LHCN-M2 (cell line): ENCODE measurements at places on chromosomes 2 and 18. TPM values are rescaled to one million over a fixed set of nuclear protein-coding genes. Genes with fewer than 3 reads are reported as not detected.

DNA sequence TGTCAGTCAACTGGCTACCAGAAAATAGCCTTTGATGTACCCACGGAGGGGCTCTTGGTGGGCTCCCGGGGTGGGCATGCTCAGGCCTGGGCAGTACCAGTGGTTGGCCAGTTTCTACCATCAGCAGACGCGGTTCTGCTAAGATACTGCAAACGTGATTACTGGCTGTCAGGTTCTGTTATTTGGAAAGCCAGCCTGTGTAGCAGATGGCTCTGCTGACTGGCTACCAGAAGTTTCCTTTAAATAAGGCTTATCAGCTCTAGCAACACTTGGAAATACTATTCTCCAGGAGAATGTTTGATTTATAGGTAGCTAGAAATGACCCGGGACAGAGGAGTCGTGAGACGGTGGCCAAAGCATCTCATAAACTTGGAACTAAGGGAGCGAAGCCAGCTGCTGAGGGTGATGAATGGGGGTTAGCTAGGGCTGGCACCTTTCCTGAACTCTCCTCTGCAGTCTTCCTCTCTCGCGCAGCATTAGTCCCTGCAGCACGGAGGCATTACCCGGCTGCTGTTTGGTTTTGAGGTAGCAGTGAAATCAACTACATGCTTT is 171.9 kb downstream of the AGAP1 start:
- peak; percentile 28 for DNase-seq

GRCh38 chr2:233435436-233436190 is 81.3 kb downstream of the DGKD start:
- DNase-seq: no peak

DNA sequence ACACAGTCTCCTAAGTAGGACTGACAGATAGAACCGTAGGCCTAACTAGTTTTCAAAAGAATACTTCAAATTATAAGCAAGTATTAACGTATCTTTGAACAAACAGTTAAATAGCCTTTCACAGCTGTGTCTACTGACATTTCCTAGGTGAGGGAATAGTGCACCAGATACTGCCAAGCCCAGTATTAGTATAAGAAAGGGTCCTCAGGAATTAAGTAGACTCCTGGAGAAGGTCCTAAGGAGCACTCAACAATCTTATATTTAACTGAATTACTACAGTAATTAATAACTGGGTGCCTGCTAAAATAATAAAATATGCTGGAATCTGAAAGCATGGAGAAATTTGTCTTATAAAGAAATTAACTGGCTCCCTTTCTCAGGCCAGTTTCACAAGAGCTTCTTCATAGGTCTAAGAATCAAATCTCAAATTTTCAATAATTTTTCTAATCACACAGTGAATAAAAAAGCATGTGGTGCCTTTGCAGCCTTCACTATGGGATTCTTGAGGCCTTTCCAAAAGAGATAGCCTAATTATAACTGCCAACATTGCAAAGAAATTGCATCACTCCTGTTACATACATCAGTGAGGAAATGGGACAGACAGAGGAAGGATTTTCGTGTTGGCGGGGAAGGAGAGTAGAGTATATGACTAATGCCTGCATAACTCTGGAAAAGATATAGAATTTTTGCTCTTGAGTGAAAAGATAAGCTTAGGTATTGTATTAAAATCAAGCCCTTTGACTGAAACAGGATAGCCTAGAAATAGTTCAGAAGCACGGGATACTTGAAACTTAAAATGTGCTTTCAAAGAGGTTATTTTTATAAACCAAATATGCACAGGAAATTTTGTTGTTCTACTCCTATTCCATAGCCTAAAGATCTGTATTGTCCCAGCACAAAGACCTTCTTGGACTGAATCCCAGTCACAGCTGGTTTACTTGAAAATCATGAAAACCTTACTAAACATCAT is 228.6 kb upstream of the STK17B start:
- peak; percentile 76 for DNase-seq

DNA sequence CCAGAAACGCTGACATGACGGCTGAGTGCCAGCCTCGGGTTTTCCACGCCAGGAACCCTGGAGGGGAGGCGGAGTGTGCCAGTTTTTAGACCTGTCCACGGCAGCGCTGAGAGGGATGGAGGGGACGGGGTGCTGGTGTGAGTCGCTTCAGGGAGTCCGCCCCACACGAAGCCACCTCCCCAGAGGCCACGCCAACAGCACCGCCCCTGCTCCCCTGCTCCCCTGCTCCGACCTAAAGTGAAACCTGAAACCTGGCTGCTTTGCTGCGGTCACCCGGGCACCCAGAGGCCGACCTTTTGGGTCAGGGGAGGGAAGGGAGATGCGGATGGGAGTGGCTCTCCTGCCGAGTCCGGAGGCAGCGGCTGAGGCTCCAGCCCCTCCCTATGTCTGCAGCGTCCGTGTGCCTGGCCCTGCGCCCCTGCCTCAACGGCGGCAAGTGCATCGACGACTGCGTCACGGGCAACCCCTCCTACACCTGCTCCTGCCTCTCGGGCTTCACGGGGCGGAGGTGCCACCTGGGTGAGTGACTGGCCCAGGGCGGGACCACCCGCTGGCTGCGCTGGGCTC is 38.1 kb downstream of the SNED1 start:
- DNase-seq: no peak

DNA sequence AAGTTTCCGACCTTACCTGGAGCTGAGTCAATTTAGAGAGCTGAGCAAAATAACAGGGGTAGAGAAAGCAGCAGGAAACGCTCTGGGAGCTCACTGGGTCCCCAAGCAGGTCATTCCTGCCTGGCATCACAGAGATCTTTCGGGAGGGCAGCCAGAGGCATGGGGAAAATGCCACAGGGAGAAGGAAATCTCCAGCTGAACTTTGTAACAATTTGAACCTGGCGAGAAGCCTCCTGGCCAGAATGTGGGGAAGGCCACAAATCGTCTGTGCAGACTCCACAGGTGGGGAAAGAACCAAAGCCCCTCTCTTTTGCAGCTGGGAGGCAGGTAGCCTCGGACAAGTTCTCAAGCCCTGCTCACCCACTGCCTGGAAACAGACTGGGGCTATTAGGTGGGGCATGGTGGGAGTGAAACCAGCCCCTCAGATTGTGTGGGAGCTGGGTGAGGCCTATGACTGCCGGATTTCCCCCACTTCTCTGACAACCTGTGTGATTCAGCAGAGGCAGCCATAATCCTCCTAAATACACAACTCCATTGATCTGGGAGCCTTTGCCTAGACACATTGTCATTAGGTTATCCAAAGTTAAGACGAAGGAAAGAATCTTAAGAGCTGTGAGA is 53.9 kb downstream of the INO80D start:
- no peak for DNase-seq

NAT8 gene
- not detected in 2 replicates for total RNA-seq

GRCh38 chr2:24985511-24985910 is 13.8 kb upstream of the DNAJC27 start:
- no peak for DNase-seq

DNA sequence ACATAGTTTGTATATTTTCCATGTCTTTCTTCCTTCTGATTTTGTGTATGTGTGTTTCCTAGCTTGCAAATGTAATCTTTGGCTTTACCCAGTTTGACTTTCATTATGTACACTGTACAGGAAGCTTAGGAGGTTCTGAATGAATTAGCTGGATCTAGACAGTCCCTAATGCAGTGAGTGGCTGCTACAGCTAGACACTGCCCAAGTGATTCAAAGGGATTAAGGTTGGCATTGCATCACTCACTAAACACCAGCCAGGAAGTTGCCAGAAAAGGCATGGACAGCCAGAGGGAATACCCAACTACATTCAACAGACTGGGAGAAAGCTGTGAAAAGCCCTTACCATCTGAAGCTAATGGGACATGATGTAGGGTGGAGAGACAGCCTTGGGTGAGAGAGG is 316.0 kb upstream of the MEX3C start:
- DNase-seq: no peak

KCNG2 gene
- total RNA-seq: 0.06 and 0.13 TPM in 2 replicates

- no peak for DNase-seq
These were observed 95.0 kb downstream of the MAPK4 start for GRCh38 chr18:50654658-50655550.

DNA sequence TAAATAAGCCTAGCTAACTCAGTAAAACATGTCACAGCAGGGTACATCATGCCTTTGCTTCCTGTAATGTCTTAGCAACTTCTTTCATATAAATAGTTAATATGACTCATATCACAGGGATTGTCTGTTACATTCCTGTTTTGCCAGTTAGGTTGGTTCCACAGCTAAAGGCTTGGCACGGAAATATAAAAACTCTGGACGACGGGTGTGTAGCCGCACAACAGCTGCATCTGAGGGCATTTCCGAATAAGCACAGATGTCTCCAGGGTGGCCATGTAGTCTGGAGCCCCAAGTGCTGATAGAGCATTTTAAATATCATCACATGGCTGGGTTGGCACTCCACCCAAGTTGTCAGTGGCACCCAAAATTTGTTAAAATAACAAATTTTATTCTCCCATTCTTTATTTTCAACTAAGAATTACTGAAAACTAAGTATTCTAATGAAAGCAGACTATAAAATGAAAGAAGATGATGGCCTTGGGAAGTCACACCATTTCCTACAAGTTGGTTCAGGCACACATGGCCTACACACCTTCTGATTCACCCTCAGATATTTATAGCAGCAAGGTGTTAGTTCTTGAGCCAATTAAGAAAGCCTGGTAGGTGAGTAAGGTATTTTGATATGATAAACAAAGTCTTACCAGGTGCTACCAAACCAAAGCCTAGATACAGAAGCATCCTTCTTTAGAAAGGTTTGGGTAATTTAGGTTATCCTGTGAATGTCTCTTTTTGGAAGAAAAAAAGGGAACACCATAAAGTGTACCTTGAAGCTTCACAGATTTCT is 61.8 kb upstream of the STK17B start:
- DNase-seq: peak; percentile 100

DNA sequence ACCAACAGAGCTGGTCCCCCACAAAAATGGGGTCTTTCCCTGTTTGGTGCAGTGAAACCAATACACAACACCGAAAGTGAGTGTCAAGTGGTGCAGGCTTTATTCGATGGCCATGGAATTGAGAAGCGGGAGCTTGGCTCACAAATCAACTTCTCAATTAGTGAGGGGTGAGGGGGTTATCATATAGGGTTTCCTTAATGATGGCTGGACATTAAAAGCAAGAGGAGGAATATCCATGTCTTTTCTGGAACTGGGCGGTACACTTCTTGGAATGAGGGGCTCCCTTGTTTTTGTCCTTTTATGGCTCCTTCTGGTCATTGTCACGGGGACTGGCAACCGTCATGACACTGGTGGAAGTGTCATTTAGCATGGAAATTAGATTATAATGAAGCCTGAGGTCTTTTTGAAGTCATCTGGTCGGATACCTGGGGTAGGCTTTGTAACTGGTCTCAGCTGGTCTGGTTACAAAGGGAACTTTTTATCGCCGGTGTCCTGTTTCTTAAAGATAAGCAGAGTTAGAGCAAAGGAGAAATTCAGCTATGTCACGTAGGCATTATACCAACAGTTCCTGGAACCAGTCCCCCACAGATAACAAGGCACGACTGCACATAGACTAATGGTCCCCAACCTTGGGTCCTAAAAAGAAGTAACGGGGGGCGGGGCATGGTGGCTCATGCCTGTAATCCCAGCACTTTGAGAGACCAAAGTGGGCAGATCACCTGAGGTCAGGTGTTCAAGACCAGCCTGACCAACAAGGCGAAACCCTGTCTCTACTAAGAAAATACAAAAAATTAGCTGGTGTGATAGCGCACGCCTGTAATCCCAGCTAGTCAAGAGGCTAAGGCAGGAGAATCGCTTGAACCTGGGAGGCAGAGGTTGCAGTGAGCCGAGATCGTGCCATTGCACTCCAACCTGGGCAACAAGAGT is 93.5 kb upstream of the NDUFV2 start:
- no peak for DNase-seq

GRCh38 chr2:128299628-128300027 is 19.0 kb downstream of the HS6ST1 start:
- no peak for DNase-seq

IL36G gene
- not detected in 2 replicates for total RNA-seq

DNA sequence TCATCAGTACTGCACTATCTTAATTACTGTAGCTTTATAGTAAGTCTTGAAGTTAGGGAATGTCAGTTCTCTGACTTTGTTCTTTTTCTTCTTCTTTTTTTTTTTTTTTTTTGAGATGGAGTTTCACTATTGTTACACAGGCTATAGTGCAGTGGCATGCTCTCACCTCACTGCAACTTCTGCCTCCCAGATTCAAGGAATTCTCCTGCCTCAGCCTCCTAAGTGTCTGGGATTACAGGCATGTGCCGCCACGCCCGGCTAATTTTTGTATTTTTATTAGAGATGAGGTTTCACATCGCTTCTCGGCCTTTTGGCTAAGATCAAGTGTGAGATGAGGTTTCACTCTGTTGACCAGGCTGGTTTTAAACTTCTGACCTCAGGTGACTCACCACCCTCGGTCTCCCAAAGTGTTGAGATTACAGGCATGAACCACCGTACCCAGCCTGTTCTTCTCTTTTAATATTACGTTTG is 41.9 kb upstream of the TANC1 start:
- DNase-seq: peak; percentile 87

- no peak for DNase-seq
These were observed 16.1 kb upstream of the XDH start for GRCh38 chr2:31430439-31431165.

- no peak for DNase-seq
These were observed 282.6 kb downstream of the CBLN2 start for GRCh38 chr18:72261590-72261989.

GKN2 gene
- total RNA-seq: not detected in 2 replicates

DNA sequence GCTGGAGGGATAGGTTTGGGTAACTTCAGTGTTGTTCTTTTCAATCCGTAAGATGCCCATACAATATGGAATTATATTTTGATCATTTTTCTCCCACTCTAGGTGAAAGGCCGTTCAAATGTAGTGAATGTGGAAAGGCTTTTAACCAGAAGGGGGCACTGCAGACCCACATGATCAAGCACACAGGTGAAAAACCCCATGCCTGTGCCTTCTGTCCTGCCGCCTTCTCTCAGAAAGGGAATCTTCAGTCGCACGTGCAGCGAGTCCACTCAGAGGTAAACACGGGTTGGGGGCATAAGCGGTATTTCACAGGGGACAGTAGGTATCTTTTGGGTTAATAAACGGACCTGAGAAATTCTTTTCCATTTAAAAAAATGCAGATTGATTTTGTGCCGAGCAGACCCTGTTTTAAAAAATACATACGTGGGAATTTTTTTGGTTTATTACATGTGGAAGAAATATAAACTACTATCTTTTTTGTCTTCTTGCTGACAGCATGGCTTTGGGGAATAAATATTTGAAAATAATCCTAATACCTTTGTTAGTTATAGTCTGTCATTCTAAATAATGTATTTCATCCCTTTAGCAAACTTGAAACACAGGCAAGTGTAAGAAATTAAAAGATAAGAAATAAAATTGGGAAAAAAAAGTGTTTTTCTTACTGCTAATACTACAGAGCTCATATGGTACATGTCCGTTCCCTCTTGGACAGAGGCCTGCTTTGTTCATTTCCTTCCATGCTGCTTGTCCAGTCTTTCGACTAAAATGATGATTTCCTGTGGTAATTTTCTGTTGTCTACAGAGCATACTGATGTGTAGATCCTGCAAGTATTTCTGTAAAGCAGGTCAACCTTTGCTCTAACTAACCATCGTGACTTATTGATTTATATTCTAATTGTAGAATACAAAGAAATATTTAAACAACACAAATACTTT is 53.3 kb downstream of the ZNF236 start:
- peak; percentile 22 for DNase-seq

ADCYAP1 gene
- total RNA-seq: not detected in 2 replicates

GRCh38 chr2:73257425-73258125 is 23.5 kb downstream of the CCT7 start:
- DNase-seq: no peak
